ENCODE measurements at places on chromosomes 2 and 18.

GRCh38 chr2:85135660-85135914 lies 2.4 kb downstream of the TCF7L1 start:
- no peak for DNase-seq

DNA sequence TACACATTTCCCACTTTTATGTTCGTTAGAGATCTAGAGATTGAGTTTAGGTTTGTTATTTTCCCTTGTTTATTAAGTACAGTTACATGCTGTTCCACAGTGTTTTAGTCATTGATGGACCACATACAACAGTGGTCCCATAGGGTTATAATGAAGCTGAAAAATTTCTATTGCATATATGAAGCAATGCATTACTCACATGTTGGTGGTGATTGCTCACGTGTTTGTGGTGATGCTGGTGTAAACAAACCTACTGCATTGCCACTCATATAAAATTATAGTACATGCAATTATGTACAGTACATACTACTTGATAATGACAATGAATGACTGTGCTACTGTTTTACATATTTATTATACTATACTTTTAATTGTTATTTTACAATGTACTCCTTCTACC lies 51.0 kb upstream of the NXPH2 start:
- DNase-seq: no peak

DNA sequence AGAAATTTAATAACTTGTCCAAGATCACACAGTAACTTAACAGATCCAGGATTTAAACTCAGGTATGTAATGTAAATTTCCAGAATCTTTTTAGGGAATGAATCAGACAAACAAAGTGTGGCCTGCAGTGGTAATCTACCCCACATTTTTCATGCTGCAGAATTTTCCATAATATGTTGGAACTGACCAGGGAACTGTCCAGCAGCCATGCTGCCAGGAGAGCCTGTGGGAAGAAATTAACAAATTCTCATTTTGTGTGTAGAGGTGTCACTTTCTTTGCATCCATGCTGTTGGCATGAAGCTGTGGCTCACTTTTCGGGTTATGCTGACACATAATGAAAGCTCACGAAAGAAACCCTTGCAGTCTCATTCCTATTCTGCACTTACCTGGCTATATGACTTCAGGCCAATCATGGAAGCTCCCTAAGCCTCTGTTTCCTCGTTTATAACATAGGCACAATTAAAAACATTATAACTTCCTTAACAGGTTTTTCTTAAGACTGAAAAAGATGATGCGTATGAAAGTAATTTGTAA lies 54.7 kb downstream of the CDKL4 start:
- DNase-seq: no peak

- no peak for DNase-seq
These were observed 112.0 kb downstream of the LYPD6 start for GRCh38 chr2:149442346-149442745.

GRCh38 chr18:76338619-76339245 lies 156.3 kb downstream of the ZNF516 start:
- DNase-seq: peak; percentile 55

DNA sequence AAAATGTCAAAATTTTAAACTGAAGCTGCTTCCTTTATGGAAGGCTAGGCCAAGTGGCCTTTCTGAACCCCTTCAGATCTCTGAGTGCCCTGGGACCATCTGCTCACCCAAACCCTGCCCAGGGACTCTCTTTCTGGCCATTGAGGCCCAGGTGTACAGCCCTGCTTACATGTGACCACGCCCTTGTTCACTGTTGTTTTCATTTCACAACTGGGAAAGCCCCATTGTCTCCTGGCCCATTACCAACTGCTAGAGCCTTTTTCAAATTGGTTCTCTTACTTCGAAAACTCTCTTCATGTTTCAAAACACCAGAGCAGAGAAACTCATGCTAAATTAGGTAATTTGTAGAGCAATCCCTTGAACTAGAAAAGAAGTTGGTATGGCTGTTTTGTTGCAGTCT lies 219.5 kb upstream of the TANK start:
- DNase-seq: no peak

GRCh38 chr18:49617329-49617695 lies 55.5 kb downstream of the LIPG start:
- peak; percentile 70 for DNase-seq

DNA sequence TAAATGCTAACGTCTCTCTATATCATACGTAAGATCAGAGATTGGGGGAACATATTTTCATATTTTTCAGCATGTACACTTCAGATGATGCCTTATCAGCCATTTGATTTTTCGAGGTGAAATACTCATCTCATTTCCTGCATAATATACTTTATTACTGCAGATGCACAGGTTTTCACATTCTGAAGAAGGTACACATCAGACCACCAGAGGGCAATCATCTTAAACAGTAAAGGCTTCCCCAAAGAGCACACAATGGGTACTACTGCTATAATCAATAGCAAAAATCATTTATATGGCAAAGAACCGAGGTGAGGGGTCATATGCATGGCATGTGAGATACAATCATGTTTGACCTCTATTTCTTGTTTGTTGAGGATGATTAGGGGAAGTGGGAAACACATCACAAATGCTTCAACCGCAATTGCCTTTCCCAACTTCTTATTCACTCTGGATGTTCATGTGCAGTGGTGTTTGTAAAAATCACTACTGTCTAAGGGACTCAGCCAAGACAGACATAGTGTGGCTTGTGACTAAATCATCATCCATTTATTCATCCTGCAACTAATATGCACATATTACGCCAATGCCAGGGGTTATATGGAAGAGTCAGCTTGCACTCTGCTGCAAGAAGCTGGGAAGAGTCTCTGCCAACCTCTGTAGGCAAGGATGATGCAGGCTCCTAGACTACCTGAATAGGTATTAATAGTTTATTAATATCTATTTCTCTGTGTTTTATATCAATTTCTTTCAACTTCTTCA lies 118.7 kb downstream of the EPB41L3 start:
- no peak for DNase-seq

GRCh38 chr2:42786561-42787345 lies 5.6 kb downstream of the HAAO start:
- no peak for DNase-seq

DNA sequence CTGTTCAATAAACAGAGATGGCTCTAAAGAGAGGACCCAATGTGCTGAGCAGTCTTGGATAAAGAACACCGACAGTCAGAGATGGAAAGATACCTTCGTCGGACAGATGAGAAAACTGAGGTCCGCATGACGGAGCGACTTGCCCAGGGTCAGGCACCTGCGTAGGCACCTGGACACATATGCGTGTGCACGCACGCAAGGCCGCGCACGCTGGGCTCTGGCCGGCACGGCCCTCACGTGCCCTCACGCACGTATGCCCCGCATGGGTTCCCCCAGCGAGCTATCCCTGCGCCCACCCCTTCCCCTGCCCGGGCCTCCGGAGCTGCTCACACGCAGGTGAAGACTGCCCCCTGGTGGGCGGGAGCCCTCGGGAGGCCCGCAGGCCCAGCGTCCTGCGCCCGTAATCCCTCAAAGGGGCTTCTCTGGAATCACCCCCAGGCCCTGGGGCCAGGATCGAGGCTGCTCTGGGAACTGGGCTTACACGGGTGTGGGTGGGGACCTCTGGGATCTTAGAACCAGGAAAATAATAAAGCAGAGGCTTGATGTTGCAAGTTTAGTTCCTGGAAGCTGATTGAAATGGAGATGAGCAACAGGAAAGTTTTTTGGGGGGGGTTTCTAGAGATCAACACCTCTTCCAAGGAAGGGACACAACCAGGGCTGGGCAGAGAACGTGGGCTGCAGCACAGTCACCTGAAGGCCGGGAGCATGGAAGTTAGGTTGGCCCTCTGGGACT lies 246.3 kb downstream of the TNS1 start:
- DNase-seq: no peak

DNA sequence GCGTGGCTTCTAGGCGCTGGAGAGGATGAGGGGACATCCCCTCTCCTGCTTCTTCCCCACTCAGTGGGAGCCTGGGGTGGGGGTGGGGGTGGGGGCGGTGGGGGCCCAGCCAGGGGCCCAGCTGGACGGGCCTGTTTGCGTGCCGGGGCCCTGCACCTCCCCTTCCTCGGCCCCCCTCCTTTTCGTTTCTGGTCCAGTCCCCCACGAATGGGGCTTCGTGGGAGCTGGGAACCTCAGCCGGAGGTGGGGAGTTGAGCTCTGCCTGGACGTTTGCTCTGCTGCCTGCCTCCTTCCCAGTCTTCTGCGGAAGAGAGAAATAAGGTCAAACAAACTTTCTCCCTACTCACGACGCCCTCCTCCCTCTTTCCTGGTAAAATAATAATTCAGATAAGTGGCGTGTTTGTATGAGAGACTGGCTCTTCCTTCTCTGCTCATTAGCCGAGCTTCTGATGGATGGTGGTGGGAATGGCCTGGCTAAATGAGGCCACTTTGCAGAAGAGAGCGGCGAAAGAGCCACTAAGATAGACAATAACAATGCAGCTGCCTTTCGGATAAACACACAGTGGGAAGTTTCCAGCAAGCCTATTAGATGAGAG lies 782 bp downstream of the MTA3 start:
- DNase-seq: no peak

GRCh38 chr2:192570788-192571187 lies 376.1 kb upstream of the TMEFF2 start:
- DNase-seq: no peak

DNA sequence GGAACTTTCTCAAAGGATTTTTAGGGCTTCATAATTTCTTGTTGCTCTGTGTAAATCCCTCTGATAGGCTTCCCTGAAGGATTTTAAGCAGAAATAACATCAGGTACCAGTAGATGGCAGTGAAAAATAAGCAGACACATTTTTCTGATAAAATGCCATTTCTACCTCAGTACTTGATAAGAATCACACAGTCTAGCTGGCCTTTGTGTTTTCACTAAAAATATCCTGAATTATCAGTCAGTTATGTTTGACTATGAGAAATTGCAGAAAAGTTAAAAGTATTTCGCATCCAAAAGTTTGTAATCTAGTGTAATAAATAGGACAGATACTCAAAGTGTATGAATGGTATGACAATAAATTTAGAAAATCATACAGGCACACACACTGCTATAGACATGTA lies 68.7 kb downstream of the DNAJC10 start:
- no peak for DNase-seq

- no peak for DNase-seq
These were observed 226.2 kb downstream of the ACKR3 start for GRCh38 chr2:236795861-236796219.

GRCh38 chr18:43961722-43962121 lies 684.4 kb upstream of the SYT4 start:
- DNase-seq: no peak

Measured in esophagus muscularis mucosa (tissue), 4 donors.